Left lobe of liver (tissue), 2 donors: ENCODE measurements at places on chromosomes 2 and 18. TPM values are rescaled to one million over a fixed set of nuclear protein-coding genes. Genes with fewer than 3 reads are reported as not detected.

CERKL gene
- not detected for total RNA-seq

FAM110C gene
- 6.7 TPM for total RNA-seq

GPR45 gene
- total RNA-seq, result not detected

PXDN gene
- 9.4 TPM for total RNA-seq

RAX gene
- total RNA-seq, result not detected

GPR39 gene
- 7.4 TPM for total RNA-seq

GRCh38 chr2:127121776-127122176 is 14.8 kb upstream of the BIN1 start:
- DNase-seq, result peak; percentile 14

- no peak for DNase-seq
Observed at GRCh38 chr2:182207049-182207746, 219.6 kb downstream of the PDE1A start.

- no peak for DNase-seq
Observed at GRCh38 chr18:45651275-45651674, 36.0 kb downstream of the SLC14A2 start.

- DNase-seq, result no peak
Observed at GRCh38 chr18:33630476-33630875, 52.5 kb downstream of the ASXL3 start.

DNA sequence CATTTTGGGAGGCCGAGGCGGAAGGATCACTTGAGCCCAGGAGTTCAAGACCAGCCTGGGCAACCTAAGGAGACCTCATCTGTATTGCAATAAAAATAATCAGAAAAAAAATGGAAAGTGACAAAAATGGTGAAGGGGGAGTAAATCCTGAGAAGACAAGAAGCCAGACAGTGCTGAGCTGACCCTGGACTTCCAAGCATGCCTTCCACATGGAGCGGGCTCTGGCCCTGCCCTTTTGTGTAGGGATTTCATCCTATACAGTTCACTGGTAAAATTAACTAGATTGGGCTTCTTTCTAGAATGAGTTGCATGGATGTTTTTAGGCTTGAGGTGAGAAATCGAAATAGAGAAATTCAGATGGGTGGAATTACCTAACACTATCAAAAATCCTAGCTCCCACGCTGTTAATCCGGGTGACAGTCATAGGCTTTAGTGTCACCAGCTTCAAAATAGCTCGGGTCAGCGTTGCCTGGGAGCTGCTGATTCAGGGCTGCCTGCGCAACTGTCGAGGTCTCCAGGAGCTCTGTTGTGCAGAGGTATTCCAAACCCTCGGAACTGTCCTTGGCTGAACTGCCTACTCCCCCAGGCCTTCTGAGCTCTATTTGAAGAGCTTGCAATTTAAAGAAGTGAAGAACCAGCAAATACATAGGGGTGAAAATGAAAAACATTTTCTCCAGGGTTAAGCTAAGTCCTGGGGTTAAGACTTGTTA is 21.5 kb upstream of the ZNF532 start:
- no peak for DNase-seq

DNA sequence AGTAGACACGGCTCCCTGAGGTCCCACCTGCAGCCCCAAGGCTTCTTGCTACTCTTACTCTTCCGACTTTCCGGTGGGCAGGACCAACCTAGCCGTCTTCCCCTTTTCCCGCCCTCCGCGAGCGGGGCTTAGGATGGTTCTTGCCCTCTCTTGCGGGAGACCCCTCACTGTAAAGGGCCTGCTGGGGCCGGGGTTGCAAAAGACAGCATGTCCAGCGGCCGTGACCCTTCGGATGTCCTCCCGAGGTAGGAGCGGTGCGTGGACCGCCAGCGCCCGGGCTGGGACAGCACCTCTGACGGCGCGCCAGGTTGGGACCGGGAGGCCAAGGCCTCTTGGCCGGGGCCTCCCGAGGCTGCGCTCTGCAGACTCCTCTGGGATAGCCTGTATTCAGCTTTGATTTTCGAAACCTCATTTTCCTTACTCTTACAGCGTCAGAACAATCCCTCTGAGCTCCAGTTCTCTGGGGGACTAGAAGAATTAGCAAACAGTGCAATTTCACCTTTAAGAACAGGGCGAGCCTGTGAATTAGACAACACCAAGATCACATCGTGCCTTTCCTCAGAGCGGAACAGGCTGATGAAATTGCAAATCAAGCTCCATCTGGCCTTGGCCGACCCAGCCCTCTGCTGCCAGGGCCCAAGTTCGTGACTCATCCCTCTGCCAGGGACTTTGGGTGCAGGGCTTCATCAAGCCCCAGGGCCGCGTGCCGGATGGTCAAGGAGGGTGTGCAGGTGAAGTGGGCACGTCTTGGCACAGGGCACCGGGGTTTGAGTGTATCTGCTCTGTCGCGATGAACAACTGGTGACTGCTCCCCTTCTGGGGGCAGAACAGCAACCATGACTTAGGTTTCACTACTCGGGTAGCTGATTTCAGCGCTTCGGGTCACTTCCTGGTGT is 777 bp downstream of the MOCOS start:
- peak; percentile 86 for DNase-seq

DNA sequence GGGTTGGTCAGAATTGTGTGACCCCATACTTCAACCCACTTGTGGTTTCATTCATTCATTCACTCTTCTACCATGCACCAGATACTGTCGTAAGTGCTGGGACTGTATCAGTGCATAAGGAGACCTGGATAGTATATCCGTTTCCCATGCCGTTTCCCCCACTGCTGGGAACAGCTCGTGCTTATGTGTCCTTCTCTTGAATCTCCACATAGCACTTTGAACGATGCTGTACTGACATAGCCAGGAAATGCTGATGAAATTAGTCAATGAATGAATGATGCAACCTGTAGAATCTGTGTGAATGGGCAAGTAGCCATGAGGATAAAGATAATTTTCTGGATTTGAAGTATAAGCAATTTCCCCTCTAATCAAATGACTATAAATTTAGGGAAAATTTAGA is 276.1 kb downstream of the BCL2 start:
- no peak for DNase-seq

- no peak for DNase-seq
Observed at GRCh38 chr2:238138331-238139195, at the start of gene KLHL30. Gene KLHL30 (plus strand): TSS chr2:238138668. CDS start chr2:238140755, 2,087 bp downstream.

DNA sequence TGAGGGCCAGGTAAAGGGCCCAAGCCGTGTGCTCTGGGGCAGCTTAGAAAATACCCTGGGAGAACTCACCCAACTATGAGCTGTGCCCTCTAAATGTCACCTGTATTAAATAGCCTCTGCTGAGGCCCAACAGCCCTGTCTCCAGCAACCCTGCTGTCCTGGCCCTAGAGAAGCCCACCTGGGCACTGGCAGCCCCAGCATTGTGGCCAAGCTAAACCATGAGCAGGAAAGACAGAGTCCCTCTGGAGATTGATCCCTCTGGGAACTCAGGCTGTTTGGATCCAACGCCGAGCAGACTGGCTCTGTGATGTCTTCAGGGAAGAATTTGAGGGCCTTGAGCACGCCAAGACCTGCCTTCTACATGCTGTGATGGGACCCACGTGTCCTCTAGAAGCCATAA is 126.5 kb downstream of the TTC32 start:
- no peak for DNase-seq

GRCh38 chr2:20067992-20068584 is 16.7 kb upstream of the LAPTM4A start:
- no peak for DNase-seq

DNA sequence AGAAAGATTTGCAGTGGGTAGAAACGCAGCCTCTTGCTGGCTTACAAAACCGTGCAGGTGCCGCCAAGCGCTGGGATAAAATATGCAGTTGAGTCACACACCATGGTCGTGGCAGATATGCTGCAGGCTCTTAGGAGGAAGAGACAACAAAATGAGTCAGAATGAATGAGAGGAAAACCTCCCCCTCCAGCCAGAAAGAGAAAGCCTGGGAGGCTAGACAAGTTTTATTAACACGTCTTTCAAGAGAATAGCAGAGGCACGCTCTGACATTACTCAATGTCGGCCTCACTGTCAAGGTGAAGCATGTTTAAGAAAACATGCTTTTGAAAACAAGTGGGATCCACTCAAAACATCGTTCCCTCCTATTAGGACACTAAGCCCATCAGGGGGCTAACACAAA is 37.1 kb upstream of the ZCCHC2 start:
- no peak for DNase-seq

DNA sequence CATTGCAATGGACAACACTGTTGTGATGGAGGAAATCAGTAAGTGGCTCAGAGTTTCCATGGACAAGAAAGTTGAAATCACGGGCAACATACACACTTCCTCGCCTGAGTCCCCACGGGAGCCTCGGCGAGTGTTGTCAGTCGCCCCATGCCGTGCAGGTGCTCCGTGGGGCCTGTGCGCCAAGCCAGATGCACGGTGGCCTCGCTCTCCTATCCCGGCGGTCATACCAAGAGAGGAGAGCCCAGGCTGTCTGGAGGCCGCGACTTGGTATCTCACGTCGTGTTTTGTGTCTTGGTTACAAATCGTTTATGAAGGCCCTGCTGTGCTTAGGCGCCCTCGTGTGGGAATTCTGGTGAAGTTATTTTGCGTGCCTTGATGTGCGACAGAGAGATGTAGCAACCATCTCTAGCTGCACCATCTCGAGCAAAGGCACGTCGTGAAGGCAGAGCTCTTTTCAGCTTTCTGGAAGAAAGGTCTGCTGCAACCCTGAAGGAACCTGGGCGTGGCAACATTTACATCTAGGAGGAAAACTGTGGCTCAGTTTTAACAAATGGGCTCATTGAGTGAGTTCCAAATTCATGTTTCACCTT is 21.8 kb downstream of the ATG4B start:
- peak; percentile 64 for DNase-seq

GRCh38 chr2:147530033-147530432 is 314.8 kb upstream of the ACVR2A start:
- no peak for DNase-seq

DNA sequence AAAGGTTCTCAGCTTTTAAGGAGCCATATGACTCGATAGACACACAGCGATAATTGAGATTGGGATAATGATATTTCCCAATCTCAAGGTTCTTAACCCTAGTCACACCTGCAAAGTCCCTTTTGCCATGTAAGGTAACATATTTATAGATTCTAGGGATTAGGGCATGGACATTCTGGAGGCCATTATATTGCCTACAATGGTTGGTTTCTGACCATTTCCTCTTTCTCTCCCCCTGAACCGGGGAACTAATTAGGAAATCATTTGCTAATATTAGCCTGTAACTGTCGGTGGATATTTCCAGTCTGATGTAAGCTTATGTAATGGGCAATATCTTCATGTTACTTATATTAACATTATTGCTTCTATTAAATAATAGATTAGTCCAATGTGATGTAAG is 40.8 kb upstream of the ARHGAP15 start:
- no peak for DNase-seq

DNA sequence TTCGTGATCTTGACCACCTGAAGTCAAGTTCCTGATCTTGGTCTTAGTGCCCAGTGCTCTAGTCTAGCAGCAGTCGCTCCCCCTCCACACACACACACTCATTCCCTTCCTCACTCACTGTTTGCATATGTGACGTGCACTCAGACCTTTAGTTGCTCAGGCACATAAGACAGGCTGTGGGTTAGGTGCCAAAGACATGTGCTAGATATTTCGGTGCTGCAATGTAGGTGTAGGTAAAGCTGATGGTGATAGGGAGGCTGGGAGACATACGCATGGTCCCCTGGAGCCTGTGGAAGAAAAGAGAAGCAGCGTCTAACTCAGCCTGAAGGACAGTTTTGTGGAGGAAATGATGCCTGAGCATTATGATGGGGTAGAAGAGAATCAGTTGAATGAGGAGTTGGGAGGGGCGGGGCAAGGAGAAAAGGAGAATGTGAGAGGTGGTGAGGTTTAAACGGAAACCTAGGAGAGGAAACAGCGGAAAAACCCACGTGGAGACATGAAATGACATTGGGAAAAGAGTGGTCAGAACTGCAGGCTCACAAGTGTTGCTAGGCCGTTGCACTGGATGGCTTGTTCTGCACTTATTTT is 3.8 kb downstream of the TTC39C start:
- DNase-seq, result no peak

DNA sequence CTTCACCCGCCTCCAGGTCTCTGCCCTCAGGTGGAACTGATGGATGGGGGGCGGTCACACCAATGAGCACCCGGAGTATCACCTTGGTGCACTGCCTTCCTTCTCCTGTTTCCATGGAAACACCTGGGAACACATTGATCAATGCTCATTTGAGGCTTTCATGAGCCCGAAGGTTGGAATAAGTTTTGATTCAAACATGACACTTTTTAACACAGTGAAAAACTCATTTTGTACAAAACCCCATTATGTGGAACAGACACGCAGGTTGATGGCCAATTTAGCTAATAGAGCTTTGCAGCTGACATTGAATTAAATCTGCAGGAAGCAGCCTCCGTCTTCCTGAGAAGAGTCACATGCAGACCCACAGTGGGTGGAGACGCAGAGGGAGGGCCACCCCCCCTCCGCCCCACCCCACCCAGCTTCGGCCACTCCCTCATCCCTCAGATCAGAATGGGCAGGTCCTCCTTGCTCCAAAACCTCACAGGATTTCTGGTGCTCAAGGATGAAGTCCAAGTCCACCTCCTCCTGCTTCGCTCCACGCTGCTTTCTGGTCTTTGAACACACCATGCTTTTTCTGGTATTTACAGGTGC is 96.0 kb upstream of the MYCN start:
- DNase-seq, result no peak

GRCh38 chr2:239882331-239882732 is 142.8 kb downstream of the NDUFA10 start:
- DNase-seq, result peak; percentile 65

DNA sequence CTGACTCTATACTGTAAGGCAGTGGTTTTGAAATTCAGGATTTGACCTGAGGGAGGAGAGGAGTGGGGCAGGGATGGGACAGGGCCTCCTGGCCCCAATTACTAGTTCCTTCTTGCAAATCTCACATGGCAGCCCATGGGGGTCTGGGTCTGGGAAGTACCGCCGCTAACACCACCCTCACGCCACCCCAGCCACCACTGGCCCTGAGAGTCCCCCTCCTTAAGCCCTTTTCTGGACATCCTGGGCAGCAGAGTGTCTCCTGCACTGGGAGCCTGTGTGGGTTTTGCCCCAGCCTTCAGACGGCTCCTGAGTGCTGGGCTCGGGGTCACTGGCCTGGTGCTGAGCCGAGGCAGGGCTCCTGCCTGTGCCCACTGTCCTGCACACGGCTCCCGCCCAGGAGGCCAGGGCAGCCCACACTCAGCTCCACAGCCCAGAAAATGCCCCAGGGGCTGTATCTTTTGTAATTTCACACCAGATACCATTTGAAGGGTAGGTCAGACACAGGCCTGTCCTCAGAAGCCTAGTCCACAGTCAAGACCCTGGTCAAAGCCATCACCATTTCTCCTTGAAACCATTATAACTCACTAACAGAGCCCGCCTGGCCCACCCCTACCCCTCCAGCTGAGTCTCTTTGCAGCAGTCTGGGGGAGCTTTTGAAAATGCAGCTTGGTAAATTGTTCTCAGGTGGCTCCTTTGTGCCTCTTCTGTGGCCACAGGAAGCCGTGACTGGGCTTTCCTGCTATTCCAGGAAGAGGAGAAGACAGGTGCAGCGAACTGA is 55.1 kb downstream of the CYP27C1 start:
- peak; percentile 39 for DNase-seq

- peak; percentile 97 for DNase-seq
Observed at GRCh38 chr18:8990276-8991031, 112.0 kb upstream of the NDUFV2 start.
